ENCODE measurements at places on chromosomes 7 and 10. TPM values are rescaled to one million over a fixed set of nuclear protein-coding genes. Genes with fewer than 3 reads are reported as not detected.

Gene PRDX3
- total RNA-seq, result 72.1 TPM

Gene PMS2
- 9.5 TPM for total RNA-seq

Gene TMEM213
- not detected for total RNA-seq

Gene AGAP9
- total RNA-seq, result 3.0 TPM

- no peak for ATAC-seq
These were observed 206.5 kb downstream of the DNAJB6 start for GRCh38 chr7:157543276-157543675.

DNA sequence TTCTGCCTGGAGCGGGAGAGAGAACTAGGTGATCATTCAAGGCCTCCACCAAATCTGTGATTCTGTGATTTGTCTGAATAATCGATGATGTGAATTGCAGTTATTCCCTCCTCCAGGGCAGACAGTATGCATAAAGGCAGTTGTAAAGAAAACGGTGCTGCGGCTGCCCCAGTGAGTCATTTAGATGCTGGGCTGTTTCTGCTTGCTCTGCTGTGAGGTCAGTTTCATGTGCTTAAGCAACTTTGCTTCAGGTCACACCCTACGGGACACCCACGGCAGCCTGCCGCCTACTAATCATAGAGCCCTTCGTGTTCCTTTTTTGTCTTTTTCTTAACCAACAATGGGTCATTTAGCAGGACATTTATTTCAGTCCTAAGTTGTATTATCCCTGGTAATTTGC, 158.1 kb upstream of the PITRM1 start:
- ATAC-seq, result peak; percentile 94

DNA sequence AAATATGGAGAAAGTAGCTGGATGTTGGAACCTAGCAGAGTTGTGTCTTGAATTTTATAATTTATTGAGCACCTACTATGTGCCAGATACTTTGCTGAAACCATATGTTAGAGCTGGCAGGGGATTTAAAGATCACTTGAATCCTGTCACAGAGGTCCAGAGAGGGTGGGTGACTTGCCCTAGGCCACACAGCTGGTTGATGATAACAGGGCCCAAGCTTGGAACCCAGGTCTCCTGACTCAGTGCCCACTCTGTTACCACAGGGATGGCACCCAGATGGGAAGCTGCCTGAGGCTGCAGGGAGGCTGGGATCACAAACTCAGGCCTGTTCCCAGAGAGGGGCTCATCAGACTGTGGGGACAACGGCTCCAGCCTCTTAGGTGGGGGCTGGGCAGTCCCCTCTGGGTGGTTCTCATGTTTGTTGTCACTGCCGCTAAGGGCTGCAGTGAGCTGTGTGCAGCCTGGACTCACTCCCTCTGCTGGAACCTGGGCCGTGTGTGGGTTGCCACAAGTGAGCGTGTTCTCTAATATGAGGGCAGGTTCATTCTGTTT, 18.6 kb downstream of the GOLGA7B start:
- ATAC-seq, result no peak

DNA sequence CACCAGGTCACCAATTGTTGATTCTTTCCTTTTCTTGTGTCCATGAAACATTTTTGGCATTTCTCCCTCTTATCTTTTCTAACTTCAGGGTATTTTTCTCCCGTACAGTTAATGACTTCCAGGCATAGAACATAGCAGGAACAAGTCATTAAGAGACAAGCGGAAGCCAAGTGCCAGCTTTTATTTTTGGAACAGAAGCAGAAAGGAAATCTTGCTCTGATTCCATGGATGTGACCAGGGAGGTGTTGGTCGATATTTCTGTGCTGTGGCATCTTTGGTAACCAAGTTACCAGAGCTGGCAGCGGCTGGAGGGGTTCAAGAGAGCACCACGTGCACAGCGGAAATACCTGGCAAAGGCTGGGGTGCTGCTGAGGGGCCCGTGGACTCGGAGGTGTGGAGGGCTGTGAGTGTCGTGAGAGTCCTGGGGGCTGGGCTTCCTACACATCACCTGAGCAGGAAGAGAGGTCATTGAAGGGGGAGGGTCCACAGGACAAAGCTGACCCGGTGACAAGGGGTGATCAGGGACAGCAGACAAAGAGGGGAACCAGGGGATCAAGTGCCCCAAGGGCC, 1.8 kb downstream of the LLCFC1 start:
- ATAC-seq, result no peak

DNA sequence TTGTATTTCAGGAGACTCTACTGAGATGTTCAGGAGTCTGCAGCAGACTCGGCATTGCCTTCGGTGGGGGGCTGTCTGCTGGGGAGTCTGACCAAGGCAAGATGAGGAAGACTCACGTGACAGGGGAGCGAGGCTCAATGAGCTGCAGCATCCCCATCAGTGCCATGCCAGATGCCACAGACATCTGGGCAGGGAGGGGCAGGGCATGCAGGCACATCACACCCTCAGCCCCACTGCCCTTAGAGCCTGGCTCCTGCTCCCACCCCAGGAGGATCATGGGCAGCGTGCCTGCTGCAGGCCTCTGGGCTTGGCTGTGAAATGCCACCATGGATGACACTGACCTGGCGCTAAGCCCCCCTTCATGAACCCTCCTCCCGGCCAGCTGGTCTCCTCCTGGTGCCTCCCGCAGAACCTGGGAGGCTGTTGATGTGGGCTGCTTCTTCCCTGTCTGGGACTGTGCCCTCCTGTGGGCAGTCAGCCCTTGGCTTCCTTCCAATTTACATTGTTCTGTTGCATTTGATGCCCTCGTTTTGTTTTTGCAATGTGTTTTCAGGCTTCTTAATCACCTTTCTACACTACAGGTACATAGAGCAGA, 235.0 kb downstream of the PAXIP1 start:
- no peak for ATAC-seq
